ENCODE measurements at places on chromosomes 4 and X. TPM values are rescaled to one million over a fixed set of nuclear protein-coding genes. Genes with fewer than 3 reads are reported as not detected.

Gene TMPRSS11E
- not detected for total RNA-seq

Gene HERC5
- total RNA-seq, result 10.2 TPM

Gene ADH1C
- total RNA-seq, result not detected

Gene FRYL
- 66.3 TPM for total RNA-seq

Gene TAF7L
- total RNA-seq, result 1.6 TPM

Gene TMEM156
- 0.61 TPM for total RNA-seq

Gene TENM3
- total RNA-seq, result 18.7 TPM

Gene PSAPL1
- not detected for total RNA-seq

Gene SPANXN3
- total RNA-seq, result not detected

Gene SHROOM2
- total RNA-seq, result 7.3 TPM

Gene TEX13B
- total RNA-seq, result not detected

Gene USP26
- not detected for total RNA-seq

Gene FAM9C
- not detected for total RNA-seq

Gene ASB5
- not detected for total RNA-seq

Gene FAM156B
- 10.4 TPM for total RNA-seq

Gene GAGE12H
- total RNA-seq, result not detected

Gene FATE1
- total RNA-seq, result not detected

Gene F11
- total RNA-seq, result not detected

Gene MOSPD2
- 6.8 TPM for total RNA-seq

Gene ZFP92
- total RNA-seq, result 1.6 TPM

Gene MSX1
- 10.6 TPM for total RNA-seq

Gene ENPEP
- total RNA-seq, result not detected

Gene RBMX2
- total RNA-seq, result 19.5 TPM

Gene ZNF711
- total RNA-seq, result 3.5 TPM

Gene PCDH7
- 9.7 TPM for total RNA-seq

Gene TRPC3
- total RNA-seq, result not detected

Gene SLC49A3
- 5.2 TPM for total RNA-seq

Gene KIAA1210
- total RNA-seq, result not detected

Gene AMBN
- total RNA-seq, result not detected

Gene PARM1
- total RNA-seq, result not detected

All from epithelial cell of umbilical artery (primary cell).